HFFc6 (cell line): ENCODE measurements at places on chromosomes 11 and 22. TPM values are rescaled to one million over a fixed set of nuclear protein-coding genes. Genes with fewer than 3 reads are reported as not detected.

GRCh38 chr11:95247127-95247684 lies 16.2 kb upstream of the SESN3 start:
- no peak for DNase-seq

Gene OOSP1
- not detected in 3 replicates for total RNA-seq

Gene APOBEC3F
- total RNA-seq: 6.5 to 9.4 TPM (median 8.5 TPM) in 3 replicates

DNA sequence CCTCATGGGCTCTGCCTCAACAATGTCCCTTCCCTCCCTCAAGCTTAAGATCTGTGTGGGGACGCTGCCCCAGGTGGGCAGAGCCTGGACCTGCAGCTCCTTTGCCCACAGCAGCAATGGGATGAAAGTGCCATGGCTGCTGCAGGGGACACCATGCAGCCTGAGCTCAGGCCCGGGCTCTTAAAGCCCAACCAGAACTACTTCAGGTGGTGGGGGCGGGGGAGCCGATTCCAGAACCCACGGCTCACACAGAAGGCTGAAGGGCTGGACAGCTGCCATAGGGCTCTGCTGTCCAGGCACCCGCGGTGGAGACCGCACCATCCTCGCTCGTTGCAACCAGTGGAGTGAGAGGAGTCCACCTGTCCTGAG lies 12.5 kb downstream of the CHID1 start:
- no peak for DNase-seq

Gene SYT7
- total RNA-seq: 0.11 TPM in 1 of 2 replicates, not detected in the other

Gene CD3G
- total RNA-seq: not detected in 3 replicates

Gene MMP8
- total RNA-seq: not detected in 2 replicates
